ENCODE measurements at places on chromosomes 3 and 15.

GRCh38 chr15:41961001-41961518, 11.3 kb downstream of the EHD4 start:
- DNase-seq = no peak

- no peak for DNase-seq
These were observed 15.0 kb downstream of the MYLK start for GRCh38 chr3:123869165-123869564.

DNA sequence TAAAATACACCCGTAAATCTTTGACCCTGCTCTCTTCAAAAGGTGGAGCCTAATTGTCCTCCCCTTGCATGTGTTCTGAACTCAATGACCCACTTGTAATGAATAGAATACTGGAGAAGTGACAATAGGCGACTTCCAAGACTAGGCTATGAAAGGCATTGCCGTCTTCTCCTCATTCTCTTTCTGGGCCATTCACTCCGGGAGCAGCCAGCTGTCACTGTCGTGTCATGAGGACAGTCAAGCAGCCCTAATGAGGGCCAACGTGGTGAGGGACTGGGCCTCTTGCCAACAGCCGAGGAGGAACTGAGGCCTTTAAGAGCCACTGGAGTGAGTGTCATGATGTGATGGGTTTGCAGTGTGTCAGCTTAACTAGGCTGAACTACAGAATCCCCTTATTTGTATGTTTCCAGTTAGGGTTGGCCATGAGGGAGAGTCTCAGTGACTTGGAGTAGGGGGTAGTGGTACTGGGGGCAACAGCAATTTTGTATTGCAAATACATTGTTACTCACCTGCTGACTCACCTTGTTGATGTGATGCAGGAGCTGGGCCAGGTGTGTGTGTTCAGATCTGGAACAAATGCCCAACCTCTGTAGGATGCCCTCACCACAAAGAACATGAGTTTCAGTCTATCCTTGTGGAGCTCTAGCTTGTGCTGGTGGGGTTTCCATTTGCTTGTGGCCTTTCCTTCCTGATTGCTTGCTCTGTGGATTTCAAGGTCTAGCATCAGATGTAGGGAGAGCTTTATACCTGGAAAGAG, 188.5 kb upstream of the PROK2 start:
- DNase-seq = no peak

DNA sequence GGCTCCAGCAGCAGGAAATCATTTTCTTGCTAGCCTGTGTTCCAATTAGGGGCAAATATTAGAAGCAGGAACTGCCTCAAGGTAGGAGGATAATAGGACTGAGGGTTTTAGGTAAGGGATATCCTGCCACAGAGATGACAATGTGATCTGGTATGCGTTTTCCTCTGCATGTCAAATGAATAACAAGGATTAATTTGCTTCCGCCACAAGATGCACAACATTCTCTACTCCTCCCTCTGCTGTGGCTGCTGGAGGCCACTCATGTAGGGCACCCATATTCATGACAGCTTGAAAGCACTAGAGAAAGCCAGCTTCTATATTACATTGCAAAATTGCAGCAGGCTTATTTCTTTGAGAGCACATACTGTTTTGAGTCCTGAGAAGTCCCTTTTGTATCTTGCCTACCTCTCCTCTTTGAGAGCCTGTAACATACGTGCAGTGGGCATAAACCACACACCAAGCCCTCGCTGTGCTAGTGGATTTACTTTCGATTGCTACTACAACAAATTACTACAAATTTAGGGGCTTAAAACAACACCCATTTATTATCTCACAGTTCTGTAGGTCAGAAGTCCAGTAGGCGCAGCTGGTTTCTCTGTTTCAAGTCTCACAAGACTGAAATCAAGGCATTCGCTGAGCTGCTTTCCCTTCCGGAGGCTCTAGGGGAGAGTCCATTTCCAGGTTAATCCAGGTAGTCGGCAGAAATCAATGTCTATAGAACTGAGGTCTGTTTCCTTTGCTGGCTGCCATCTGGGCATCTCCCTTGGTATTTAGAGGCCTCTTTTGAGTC, 5.9 kb upstream of the CD47 start:
- DNase-seq = no peak

DNA sequence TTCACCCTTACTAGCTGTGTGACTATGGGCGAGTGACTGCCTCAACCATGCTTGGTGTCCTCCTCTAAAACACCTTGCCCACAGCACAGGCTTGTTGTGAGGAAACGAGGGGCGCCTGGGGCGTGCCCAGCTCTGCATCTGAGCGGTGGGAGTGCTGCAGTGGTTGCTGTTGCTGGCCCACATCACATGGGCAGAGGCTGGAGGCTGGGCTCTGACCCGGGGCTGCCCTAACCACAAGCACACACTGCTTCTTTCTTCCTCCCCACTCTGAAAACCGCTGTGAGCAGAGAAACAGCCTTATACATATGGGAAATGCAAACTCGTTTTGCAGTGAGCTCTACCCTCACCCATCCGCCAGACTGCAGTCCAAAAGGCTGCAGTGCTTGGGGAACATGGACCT, 74.8 kb upstream of the RPL32 start:
- no peak for DNase-seq

DNA sequence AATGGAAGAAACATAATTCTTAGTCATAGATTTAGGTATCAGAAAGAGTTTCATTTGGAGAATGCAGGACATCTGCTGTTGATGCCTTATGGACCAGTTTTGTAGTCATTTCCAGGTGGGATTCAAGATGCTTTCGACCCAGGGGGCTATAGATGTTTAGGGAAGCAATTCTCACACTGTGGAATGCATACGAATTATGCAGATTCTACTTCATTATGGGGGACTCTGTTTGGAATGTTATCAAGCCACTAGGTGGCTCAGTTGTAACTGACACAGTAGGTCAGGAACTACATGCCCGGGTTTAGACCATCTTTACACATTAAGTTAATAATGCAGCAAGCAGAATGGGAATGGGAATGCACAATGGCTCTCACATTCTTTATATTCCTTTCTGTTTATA, 1359.8 kb downstream of the ZPLD1 start:
- no peak for DNase-seq

DNA sequence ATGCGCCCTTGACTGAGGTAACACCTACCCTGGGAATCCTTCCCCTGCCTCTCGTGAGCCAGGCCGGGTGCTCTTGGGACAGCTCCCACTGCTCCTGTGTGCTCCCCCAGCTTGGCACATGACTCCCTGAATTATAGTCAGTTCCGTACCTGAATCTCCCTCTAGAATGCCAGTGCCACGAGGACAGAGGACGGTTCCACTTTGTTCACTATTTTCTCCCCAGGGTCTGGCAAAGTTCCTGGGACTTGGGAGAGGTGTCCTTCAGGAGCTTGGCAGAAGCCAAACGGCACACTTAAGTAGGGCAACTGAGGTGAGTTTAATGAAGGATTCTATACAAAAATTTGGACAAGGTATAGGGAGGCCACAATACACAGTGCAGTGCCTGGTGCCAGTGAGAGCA, 9.8 kb downstream of the CCR5AS start:
- DNase-seq = no peak

- DNase-seq = no peak
These were observed 46.5 kb upstream of the CGNL1 start for GRCh38 chr15:57329582-57330367.

DNA sequence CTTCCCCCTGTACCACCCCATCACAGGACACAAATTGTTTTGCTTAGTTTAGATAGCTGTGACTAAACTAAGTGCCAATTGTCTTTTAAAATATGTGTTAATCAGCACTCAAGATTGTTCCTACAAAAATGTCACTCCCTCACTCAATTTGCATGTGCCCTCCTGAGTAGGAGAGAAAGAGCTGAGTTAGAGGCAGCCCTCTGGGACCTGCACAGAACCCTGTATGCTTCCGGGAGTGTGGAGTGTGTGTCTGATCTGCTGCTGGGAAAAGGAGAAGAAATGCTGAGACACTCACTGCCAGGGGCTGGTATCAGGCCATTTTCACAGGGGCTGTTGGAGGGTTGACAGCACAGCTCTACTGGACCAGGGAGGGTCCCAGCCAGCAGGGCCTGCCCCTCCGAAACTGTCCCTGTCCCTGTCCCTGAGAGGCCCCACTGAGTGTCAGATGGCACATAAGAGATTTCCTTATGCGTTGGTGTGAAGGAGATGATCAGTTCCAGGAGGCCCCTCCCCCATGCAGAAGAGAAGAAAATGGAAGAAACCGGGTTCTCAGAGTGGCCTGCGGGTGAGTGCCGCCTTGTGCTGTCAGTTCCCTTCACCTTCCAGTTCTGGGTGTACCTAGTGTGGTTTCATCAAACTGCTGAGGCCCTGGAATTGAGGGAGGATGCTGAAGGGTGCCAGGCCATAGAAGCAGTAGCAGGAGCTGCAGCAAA, 3.9 kb upstream of the B3GNT5 start:
- no peak for DNase-seq

DNA sequence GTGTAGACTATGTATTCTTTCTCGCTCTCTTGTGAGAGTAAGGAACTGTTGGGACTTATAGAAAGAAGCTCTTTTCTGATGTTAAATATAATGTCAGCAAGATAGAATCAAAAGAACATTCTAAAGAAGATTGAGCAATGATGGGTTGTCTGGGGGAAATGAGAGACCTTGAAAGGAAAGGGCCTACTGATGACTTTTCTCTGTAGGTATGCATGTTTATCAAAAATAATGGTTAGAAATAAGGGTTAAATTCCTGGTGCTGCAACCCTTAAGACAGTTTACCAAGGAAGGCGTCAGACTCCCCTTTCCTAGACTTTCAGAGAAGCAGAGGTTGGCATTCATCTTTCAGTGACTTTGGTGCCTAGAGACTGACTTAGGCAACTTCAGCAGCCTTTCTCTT, 69.8 kb downstream of the GHSR start:
- no peak for DNase-seq

GRCh38 chr3:78660957-78661356, 1106.8 kb downstream of the ROBO1 start:
- DNase-seq = no peak

DNA sequence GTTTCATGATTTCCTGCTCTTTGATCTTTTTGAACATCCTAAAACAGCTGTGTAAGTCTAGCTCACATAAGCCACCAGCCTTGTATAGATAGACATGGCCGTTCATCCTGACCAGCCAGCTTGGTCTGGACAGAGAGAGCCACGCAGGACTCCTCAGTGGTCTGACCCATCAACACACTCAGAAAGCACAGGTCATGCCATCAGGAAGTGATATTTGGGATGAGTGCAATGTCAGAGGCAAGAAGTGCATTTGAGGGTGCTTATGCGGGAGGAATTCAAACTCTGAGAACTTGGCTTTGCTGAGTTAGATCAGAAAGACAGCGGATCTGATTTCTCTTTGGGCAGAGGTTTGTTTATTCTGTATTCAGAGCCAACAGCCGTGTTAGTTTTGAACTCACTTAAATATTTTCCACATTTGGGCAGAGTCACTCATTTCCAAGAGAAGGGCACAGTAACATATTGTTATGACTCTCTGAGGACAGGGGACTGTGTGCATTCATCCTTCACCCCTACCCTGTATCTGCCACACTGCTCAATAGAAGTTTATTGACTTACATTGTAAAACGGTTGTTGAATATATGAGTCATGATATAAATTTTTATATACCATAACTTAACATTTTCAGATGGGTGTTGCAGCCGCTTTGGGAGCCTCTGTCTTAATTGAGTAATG, 225.3 kb upstream of the LYSMD4 start:
- no peak for DNase-seq

DNA sequence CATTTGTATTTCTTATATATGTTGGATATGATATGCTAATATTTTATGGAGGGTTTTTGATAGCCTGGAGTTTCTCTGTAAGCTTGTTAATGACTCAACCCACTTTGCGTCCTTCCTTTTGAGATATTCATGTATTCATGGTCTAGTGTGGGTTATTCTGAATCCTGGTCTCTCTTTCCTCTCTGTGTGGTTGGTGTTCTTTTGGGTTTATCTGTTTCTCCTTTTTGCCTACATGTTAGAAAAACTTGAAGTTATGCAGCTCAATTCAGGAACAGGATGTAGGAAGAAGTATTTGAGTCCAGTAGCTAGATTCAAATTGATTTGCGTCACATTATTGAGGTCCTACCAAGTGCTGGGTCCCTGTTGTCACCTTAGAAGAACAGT, 28.1 kb downstream of the CMTM7 start:
- DNase-seq = no peak

- no peak for DNase-seq
These were observed 9.2 kb downstream of the SEC13 start for GRCh38 chr3:10311710-10312109.

DNA sequence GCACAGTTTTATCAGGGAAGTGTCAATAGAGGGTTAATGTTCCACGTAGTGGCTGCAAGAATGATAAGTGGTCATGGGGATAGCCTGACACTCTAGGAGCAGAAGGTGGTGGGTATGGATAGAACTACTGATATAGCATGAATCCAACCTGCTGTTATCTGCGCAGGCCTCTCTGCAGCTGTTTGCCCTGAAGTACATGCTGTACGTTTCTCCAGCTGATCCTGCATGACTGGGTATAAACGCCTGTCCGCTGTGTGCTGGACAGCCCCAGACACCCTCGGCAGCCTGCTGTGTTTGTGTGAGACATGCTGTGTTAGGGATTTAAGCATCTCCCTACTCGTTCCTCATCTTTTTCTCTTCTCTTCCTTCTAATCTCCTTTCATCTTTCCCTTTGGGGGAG, 87.1 kb downstream of the LPP start:
- DNase-seq = no peak
